ENCODE measurements at places on chromosomes 5 and 9.

DNA sequence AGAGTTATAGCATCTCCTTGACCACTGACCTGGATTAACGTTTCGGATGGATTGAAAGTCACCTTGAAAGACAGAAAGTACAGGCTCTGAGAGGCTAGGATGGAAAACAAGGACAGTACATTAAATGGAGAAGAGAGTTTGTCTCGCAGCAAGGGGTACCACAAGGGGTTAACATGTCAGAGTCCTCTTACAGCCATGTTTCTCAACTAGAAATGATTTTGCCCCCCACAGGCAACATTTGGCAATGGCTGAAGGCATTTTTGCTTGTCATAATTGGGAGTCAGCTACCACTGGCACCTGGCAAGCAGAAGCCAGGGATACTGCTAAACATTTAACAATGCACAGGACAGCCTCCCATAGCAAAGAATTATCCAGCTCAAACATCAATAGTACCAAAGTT, 90.8 kb upstream of the EQTN start:
- DNase-seq, result no peak

GRCh38 chr9:3586066-3586465, 60.3 kb upstream of the RFX3 start:
- DNase-seq, result no peak

DNA sequence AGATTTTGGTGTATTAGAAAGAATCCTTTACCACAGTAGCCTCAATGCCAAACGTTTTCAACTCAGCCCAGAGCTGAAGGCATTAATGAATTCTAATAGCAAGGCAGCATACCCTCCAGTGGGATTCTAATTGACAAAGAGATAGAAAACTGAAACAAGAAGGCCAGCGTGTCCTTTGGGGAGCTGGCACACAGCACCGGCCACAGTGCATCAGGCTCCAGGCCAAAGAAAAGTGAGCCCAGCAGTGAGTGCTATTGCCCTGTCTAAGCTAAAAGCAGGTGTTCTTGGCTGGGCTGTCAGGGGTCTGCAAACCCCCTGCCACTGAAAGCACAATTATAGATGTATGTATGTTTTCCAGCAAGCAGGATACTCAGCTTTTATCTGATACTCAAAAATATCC, 40.4 kb downstream of the PPIC start:
- DNase-seq, result no peak

DNA sequence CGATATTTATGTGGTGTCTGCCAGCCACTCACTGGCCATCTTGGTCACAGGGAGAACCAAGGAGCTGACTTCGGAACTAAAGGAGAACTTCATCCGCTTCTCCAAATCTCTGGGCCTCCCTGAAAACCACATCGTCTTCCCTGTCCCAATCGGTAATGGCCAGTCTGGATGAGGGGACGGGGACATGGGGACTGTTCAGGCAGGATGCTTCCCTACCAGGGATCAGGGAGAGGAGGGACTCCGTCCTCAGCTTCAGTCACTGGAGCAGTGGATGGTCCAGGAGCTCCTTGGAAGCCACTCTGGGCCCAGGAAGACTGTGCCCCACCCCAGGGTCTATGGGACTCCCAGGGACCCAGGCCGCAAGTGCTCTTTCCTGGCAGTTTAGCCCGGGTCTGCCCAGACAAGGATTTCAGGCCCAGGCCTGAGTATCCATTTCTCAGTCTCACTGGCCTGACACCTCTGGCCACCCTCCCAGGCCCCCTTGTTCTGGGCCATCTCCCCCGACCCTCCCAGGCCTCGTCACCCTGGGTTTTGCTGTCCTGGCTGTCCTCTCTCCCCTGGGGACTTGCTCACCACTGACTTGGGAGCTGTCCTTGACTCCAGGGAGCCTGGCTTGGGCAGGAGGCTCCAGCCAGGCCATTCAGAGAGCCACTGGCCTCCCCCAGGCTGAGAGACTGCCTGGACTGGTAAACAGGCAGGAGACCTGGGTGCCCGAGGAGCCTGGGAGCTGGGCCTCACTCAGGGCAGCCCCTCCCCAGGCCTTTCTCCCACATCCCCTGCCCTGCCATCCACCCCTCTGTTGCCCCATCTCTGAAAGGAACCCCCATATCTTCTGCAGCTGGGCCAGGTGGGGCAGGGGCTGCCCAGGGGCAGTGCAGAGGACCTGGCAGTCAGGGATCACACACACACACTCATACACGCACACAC, 3.1 kb downstream of the LCN2 start:
- DNase-seq, result no peak

DNA sequence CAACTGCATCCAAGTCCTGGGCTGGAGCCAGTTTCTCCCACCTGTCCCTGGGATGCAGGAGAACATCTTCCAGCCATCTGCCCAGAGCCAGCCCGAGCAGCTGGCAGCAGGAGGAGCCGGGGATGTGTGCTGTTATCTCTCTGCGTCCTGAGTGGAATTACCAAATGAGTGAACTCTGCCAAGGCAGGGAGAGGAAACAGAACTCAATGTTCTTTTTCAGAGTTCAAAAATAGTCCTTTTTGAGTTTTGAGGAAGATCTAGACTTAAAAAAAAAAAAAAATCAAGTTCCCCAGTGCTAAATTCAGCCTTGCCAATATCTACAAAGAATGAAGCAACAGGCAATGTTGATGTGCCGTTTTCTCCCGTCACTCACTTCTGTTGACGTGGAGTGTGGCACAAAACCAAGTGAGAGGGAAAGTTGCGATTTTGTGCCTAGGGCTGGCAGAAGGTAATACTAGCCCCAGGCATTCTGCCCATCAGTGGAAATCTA, 56.2 kb downstream of the TMOD1 start:
- DNase-seq, result no peak

DNA sequence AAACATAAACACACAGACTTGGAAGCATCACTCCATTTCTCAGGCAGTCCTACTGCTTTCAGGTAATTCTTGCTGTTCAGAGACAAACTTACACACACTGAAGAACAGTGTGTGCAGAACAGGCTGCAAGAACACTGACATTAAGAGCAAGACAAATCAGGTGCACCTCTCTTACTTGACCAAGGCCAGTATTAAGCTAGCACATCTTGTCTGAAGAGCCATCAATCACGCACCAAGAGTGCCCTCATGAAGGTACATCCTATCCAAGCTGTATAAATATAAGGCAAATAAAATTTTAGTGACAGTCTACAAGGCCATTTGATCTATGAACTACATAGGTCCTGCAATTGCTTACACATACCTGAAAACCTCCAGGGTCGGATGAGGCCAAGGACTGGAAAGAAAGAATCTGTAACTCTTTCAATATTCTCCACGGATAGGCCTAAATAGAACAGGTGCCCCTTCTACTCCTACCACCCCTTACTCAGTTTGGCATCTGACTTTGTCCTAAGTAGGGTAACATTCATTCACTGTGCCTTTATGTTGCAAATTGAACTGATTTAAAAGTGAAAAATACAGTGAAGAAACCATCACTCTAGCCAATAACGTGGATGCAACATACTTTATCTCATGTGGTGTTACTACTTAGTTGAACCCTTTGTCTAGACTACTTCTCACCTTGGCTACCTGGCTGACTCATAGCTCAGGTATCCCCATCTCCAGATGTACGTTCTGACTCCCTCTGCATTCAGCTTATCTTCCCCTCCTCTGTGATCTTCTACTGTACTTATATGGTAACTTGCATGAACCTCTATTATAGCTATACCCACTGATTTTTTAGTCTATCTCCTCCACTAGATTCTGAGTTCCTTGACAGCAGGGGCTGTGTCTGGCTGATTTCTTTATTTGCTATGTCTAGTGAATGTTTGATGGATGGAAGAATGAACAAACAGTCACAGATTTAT, 256.3 kb downstream of the KIAA0825 start:
- no peak for DNase-seq

GRCh38 chr5:98514215-98514614, 259.2 kb upstream of the RGMB start:
- DNase-seq, result no peak

DNA sequence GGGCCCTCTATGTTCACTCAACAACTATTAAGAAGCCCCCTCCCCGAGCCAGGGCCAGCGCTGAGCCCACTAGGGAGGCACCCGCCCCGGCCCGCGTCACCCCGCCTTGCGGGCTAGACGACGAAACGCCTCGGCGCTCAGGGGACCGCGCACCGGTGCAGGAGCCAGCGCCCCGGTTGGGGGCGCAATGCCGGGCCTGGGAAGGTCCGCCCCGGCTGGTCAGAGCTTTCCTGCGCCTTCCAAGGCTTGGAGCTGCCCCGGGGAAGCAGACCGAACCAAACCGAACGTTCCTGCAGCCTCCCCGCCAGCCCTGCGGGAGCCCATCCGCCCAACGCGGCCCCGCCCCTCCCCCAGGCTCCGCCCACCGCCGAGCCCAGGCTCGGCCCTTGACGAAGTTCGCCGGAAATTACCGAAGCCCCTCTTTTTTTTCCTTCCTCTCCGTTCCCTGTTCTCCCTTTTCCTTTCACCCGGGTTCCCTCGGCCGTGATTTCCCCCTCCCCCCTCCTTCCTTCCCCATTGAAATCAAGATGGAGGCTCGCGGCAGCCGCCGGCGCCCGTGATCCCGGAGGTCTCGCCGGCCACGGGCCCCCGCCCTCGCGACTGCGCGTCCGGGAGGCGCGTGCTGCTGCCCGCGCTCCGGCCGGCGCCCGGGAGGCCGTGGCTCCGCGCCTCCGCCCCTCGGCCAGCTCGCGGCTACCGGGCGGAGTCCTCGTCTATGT, at the start of gene TRIO:
TRIO (plus strand) TSS at position 516 of the 719 bp plus-strand sequence. CDS start 384 bp downstream, outside the sequence.
- peak; percentile 85 for DNase-seq

DNA sequence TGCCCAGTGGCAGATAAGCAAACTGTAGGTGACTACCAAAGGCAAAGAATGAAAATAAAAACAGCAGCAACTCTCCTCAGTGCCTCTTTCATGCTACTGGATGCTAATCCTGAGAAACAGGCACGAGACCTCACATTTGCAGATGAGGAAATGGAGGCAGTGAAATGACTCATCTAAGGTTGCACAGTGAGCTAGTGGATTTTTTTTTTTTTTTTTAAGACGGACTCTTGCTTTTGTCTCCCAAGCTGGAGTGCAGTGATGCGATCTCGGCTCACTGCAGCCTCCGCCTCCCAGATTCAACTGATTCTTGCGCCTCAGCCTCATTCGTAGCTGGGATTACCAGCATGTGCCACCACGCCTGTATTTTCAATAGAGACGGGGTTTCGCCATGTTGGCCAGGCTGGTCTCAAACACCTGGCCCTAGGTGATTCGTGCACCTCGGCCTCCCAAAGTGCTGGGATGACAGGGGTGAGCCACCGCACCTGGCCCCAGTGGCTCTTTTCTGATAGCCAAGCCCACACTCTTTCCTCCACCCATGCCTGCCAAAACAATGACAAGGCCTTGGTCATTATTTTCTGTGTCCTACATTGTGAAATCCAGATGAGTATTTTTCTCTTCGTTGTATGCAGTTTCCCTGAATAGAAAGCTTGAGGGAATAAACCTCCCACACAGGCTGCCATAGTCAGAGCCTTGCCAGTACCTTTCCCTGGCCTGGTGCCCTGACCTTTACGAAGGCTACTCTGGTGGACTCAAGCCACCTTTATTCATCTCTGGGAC, 19.2 kb downstream of the DOCK2 start:
- DNase-seq, result peak; percentile 30

GRCh38 chr9:98881836-98882568, 61.7 kb upstream of the COL15A1 start:
- peak; percentile 68 for DNase-seq

DNA sequence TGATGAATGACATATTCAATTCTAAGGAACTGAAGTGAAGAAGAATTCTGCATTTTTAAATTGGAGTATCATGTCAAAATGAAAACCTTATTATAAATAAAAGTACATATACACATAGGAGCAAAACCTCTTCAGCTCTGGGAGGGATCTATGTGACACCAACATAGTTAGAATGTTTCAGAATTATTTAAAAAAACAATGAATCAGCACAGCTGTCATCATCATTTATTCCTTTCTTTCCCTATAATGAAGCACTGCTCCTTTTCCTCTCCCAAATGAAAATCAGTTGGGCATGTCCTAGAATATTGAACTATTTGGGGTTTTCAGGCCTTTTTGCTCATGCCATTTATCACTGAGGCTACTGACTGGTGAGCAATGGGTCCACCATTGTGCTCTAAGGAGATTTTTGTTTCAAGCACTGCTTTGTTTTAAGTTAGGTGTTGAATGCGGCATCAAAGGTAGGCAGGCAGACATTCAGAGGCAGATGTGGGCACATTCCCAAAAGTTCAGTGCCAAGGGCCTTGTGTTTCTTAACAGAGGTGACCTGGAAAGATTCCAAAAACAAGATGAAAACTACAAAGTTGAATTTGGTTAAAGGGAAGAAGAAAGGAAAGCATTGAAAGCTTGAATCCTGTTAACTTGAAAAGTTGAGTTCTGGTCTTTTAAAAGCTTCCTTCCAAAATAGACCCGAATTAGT, 126.4 kb upstream of the ADAMTSL1 start:
- DNase-seq, result no peak

DNA sequence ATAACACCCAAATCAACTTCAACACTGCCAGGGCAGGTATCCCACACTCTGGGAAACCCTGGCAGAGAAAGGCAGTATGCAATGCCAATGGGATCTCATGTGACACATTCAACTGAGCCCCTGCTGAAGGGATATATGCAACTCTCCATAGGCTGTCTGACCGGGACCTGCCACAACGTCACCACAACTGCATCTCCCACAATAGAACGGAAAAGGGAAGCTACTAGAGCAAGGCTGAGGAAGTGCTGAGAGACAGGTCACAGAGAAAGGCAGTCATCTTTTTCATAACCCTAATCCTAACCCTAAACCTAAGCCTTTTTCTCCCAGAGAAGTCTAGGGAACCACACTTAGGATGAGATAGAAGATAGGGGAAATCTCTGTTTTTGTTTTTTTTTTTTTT, 345.9 kb upstream of the CD180 start:
- no peak for DNase-seq

- peak; percentile 13 for DNase-seq
These were observed 10.2 kb downstream of the GLIS3 start for GRCh38 chr9:4289411-4290326.

- DNase-seq, result no peak
These were observed 442.2 kb upstream of the GRAMD2B start for GRCh38 chr5:125981016-125981415.

DNA sequence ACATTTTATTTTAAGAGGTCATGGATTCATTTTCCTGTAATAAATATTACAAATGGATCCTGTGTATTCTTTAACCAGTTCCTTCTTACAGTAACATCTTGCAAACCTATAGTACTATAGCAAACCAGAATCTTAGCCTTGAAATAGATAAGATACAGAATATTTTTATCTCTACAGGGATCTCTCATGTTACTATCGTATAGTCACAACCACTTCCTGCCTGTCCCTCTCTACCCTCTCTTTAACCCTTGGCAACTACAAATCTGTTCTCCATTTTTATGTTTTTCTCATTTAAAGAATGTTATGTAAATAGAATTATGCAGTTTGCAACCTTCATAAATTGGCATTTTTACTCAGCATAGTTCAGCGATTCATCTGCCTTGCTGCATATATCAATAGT, 454.0 kb downstream of the DIRAS2 start:
- DNase-seq, result no peak

GRCh38 chr5:53481159-53481886, 894 bp downstream of the FST start:
- no peak for DNase-seq

GRCh38 chr9:126113176-126113575, 213.5 kb upstream of the MVB12B start:
- DNase-seq, result no peak
